ENCODE measurements at places on chromosomes 3 and 15.

- DNase-seq = no peak
Observed at GRCh38 chr15:80773792-80774352, 5.3 kb upstream of the CEMIP start.

DNA sequence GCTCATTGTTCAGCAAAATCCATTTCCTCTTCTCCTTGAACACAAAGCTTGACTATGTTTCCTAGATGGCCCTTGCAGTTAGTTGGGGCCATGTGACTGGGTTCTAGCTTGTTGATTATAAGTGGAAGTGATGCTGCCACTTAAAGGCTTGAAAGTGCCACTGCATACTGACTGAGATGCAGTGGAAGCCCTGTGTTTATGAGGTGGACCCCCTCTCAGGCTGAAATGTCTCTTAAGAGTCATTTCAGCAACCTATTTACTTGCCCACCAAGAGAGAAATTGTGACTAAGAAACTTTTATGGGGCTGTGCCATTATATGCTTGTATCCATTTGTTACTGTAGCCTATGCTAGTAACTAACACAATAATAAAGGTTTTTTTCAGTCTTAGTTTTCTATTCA is 8.4 kb upstream of the ANP32A start:
- DNase-seq = peak; percentile 73

- DNase-seq = no peak
Observed at GRCh38 chr3:182364323-182364722, 429.0 kb upstream of the ATP11B start.

- DNase-seq = peak; percentile 12
Observed at GRCh38 chr3:52198643-52199608, 966 bp downstream of the ALAS1 start.

DNA sequence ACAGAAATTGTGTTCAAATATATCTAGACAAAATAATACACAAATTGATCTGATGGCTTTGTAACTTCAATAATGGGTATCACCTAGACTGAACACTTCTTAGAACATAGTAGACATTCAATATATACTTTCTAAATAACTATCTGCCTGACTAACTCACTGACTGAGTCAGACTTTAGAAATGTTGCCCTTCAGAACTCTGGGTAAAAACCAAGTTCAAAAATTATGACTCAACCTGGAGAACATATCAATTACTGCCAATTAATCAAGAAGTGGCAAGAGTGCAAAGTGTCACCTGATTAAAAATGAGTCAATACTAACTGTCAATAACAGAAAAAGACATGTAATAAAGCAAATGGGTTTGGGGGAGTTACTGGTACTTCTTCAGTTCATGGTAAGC is 144.6 kb upstream of the TMCO5A start:
- DNase-seq = no peak

- no peak for DNase-seq
Observed at GRCh38 chr15:46956456-46956855, 760.8 kb upstream of the SEMA6D start.

GRCh38 chr15:92624401-92624991 is 31.1 kb downstream of the FAM174B start:
- no peak for DNase-seq

DNA sequence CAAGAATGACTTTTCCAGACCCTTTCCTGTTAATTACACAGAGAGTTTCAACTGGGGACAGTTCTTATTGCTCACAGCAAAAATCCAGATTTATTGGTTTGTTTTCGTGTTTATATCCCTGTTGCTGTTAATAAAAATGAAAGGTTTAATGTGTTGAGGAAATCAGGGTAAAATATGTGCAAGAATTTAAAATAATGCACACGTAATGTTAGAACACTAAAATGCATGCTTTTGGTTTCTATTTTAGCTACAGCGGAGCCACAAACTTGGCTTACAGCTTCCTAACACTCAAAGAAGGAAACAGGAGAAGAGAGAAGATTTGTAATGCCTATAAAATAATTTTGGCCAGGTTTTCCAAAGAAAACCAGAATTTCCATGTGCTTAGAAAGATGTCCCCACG is 62.7 kb downstream of the CASR start:
- DNase-seq = peak; percentile 42

DNA sequence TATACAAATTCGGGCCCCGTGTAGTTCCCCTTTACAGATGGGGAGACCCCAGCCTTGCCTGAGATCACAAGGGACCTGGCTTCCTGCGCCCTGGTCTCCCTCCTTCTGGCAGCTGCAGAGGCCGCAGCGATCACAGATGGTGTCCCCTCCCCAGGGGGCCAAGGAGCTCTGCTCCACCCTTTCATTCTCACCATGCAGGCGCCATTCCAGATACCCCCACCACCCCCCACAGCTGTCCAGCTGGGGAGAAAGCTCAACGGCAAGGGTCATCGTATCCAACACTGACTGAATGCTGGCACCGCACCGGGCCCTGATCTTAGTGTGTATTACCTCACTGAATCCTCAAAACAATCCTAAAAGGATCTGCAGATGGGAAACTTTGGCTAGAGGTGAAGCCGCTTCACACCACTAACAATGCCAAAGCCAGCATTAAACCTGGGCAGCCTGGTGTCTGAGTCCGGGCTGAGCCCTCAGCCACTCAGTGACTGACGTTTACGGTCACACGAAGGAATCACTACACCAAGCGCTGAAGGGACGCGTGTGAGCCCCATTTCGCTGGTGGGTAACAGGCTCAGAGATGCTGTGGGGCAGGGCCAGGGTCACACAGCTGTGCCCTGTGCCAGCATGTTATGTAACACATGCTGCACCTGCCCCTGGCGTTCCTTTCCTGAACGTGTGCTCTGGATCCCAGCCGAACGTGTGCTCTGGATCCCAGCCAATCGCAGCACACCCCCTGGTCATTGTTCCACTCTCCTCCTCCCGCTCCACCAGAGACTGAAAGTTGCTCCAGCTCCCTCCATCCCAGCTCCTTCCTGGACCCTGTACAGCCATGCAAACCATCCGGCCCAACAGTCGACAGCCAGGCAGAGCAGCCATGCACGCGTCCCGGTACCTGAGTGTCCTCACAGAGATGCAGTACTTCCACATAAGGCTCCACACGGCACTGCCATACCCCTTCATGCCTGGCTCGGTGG is 51.8 kb downstream of the IQSEC1 start:
- DNase-seq = no peak

GRCh38 chr3:195109098-195109657 is 161.8 kb downstream of the XXYLT1 start:
- no peak for DNase-seq

DNA sequence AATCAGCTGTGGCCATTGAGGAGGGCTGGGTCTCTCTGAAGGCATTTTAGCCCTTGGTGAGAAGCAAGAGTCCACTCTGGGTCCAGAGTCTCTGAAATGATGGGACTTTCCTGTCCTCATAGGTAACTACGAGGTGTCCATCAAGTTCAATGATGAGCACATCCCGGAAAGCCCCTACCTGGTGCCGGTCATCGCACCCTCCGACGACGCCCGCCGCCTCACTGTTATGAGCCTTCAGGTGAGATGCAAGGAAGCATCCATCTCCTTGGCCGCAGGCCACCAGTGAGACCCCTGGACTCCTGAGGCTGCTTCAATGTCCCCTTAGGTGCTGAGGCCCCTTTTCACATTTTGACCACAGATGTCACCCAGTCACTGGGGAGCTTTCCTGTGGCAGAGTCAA is 54.9 kb downstream of the DNASE1L3 start:
- no peak for DNase-seq

- DNase-seq = no peak
Observed at GRCh38 chr3:170258105-170258487, 35.9 kb downstream of the PRKCI start.

GRCh38 chr15:69297642-69298353 is 914 bp upstream of the PAQR5 start:
- DNase-seq = no peak

- DNase-seq = no peak
Observed at GRCh38 chr15:98888820-98889479, 118.6 kb downstream of the PGPEP1L start.

GRCh38 chr3:42730294-42730693 is 27.7 kb upstream of the HHATL start:
- no peak for DNase-seq

- DNase-seq = no peak
Observed at GRCh38 chr3:179956416-179956830, 80.3 kb downstream of the PEX5L start.

GRCh38 chr15:72782274-72783003 is 1.1 kb downstream of the ADPGK start:
- DNase-seq = no peak

- DNase-seq = no peak
Observed at GRCh38 chr3:188608401-188608800, 454.4 kb downstream of the LPP start.

GRCh38 chr3:16496408-16497222 is 16.9 kb downstream of the RFTN1 start:
- DNase-seq = no peak

DNA sequence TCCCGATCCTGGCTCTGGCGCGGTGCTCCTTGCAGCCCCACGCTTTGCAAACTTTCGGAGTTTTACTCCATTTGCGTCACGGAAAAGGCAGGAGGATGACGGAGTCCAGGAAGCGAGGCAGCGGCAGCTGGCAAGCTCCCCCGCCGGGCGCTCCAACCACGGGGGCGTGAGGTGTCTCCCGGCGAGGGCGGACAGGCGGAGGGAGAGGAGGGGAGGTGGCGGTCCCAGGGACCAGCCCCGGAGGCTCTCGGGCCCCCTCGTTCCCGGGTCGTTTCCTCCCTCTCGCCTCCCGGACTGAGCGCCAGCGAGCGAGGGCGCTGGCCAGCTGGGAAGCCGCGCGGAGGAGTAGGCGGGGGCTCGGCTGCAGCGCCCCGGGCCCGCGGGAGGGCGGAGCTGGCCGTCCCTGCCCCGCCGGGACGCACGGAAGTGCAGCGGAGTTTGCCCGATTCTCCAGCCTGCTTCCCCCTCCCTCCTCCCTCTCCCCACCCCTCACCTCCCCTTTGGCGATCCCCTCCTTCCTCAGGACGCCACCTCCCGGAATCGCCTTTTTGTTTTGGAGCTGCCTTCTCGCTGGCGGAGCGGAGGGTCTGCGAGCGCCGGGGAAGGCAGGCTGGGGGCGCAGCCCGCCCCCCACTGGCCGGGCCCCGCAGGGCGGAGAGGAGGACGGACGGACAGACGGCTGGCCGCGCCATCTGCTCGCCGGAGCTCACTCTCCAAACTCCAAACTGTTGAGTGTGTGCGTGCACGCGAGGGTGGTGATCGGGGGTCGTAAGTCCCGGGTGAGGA is at the start of gene SNX33:
TSS of gene SNX33 (plus strand) at position 543 of the 786 bp plus-strand sequence. CDS start 1,191 bp downstream, outside the sequence.
- DNase-seq = peak; percentile 40

GRCh38 chr15:78374436-78375393 is 34.6 kb downstream of the CRABP1 start:
- DNase-seq = peak; percentile 72

- DNase-seq = no peak
Observed at GRCh38 chr3:25033407-25034029, 394.5 kb upstream of the RARB start.

GRCh38 chr3:61862614-61863289 is 301.4 kb downstream of the PTPRG start:
- DNase-seq = no peak

- no peak for DNase-seq
Observed at GRCh38 chr15:72161361-72162132, 36.0 kb downstream of the GRAMD2A start.

GRCh38 chr3:170132335-170132734 is 49.2 kb downstream of the PHC3 start:
- DNase-seq = peak; percentile 20

GRCh38 chr3:115270849-115271248 is 123.8 kb upstream of the ZBTB20 start:
- DNase-seq = no peak

DNA sequence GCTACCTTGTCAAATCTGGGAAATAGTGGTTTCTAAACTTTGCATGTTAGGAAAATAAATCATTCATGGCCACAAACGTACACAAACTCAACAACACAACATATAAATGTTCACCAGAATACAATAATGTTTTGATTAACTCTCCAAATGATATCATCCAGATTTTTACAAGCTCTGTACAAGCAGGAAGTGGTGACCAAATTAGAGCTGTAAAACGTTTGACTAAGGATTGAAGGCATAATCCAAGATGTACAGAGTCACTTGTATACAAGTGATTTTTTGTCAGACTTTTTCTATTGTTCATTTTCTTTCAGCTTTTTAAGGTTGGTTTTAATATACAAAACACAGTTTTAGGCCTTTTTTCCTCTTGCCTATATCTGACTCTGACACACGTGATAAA is 748.4 kb upstream of the GRM7 start:
- DNase-seq = no peak

DNA sequence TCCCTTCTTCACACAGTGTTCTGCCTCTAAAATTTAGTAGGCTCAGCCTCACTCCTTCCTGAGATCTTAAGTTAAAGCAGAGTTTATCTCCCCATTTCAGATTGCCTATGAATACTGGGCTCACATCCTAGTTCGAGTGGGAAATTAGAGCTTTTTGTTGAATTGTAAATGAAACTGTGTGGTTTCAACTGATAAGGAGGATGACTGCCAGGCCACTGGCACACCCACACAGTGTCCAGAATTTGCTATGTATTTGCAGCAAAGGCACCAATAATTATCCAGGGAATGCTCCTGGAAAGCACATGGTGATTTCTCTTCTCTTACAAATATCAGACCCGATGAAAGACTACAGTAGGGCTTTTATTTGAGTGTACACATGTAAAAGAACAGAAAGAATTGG is 308.1 kb upstream of the COL8A1 start:
- DNase-seq = no peak

DNA sequence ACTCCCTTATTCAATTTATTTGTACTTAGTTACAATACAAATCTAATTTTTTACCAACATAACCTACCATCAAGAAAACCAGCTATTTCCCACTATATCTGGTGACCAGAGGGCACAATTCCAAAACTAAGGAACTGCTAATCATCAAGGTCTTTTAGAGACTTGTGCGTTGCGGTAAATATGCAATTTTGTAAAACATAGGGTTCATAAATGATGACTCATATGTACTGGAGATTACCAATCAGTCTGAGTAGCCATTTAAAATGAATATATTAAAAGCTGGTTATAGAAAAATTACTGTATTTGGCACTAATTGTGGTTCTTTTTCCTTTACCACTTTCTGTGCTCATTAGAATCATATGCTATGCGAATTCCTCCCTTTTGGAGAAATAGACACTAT is 859.6 kb downstream of the ROBO1 start:
- no peak for DNase-seq

DNA sequence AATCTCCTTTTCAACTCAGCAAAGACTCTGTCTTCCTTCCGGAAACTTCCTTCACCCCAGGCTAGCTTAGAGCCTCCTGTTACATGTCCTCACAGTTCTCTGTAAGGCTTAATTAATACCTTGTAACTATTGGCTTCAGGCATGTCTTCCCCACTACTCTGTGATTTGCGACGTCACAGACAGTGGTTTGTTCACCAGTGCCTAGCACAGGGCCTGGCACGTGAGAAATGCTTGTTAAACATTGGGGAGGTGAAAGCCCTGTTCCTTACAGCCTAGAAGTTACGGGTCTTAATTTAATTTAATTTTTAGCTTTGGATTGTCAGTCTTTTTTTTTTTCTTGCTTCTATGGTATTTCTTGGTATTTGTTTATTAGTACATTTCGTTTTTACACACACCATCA is 36.4 kb upstream of the CACNA2D3 start:
- no peak for DNase-seq
